ENCODE measurements at places on chromosomes 3 and 15.
A peak's percentile ranks its signal among the peaks of the same experiment; 100 is the strongest.

GRCh38 chr3:179446501-179446900 lies 4.8 kb downstream of the GNB4 start:
- H3K27ac ChIP-seq, result peak overlapping the region; percentile 28
- H3K4me1 ChIP-seq, result peaks cover 50% of the 10 kb centered on the region
- DNase-seq, result no peak
- H3K36me3 ChIP-seq, result peaks cover 10% of the 10 kb centered on the region

DNA sequence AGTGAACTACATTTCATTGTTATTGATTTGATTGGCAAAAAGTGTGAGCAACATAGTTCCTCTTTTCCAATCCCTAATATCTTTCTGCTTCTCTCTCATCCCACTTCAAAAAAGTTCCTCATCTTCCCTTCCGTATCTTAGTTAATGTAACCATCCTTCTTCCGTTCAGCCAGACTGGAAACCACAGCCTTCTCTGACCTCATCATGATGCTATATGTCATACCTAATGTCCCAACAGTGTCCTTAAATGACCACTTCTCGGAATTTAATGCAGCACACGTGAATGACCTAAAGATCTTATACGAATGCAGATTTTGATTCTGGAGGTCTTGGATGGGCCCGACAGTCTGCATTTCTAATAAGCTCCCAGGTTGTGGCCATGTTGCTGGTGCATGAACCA lies 320.3 kb upstream of the SATB1 start:
- no peak overlapping the region for H3K27ac ChIP-seq
- H3K36me3 ChIP-seq, result no peaks in the 10 kb centered on the region
- H3K4me3 ChIP-seq, result no peak overlapping the region
- peaks cover 30% of the 10 kb centered on the region for H3K4me1 ChIP-seq

- peaks cover 5% of the 10 kb centered on the region for H3K27me3 ChIP-seq
- H3K4me3 ChIP-seq, result no peak overlapping the region
- no peaks in the 10 kb centered on the region for H3K4me1 ChIP-seq
- no peak for DNase-seq
- no peak overlapping the region for H3K27ac ChIP-seq
Observed at GRCh38 chr3:161413127-161413854, 42.0 kb upstream of the SPTSSB start.

GRCh38 chr3:81916890-81917289 lies 155.4 kb upstream of the GBE1 start:
- H3K36me3 ChIP-seq, result no peaks in the 10 kb centered on the region
- H3K4me3 ChIP-seq, result no peak overlapping the region
- H3K4me1 ChIP-seq, result no peaks in the 10 kb centered on the region
- DNase-seq, result no peak

DNA sequence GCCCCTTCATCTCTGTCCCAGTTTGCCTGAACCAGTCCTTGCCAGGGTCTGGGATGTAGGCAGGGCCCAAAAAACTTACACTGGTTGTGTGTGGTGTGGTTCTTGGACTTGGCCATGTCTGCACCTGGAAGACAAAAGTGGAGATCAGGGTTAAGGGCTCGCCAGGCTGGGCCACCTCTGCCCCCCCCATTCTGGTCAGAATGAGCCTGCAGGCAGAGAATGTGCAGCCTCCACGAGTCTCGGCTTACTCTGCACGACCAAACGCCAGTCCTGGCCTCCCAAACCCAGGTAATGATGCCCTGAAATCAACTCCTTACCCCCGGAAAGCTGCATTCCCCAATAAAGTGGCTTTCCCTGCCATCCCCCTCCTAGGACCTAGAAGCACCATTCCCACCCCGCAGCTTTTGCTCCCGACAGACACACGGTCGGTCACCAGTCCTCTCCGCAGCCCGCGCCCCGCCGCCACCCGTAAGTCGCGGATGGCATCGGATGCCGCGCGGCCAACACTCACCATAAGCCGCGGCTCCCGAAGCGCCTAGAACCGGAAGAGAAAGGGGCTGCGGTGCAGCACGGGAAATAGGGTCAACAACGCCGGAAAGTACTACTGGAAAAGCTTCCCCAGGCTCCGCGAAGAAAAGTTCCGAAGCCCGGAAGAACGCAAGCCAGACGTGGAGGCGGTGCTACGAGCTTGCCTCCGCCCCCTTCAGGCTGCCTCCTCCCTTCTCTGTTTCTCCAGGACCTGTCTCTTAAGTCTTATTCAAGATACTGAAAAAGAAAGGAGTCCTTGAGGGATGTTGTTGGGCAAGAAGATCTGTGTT lies at the start of gene RPL29:
TSS of gene RPL29 (minus strand) at position 550 of the 818 bp plus-strand sequence. CDS start at position 116, 434 bp downstream.
- H3K4me3 ChIP-seq, result peak within 1 kb of the TSS; percentile 100
- no peaks in the 10 kb centered on the region for H3K27me3 ChIP-seq

- no peak overlapping the region for H3K4me3 ChIP-seq
- no peak for DNase-seq
- no peaks in the 10 kb centered on the region for H3K27me3 ChIP-seq
- no peak overlapping the region for H3K27ac ChIP-seq
Observed at GRCh38 chr15:45641374-45641781, 6.5 kb downstream of the SQOR start.

- no peaks in the 10 kb centered on the region for H3K36me3 ChIP-seq
- no peaks in the 10 kb centered on the region for H3K27me3 ChIP-seq
- H3K4me1 ChIP-seq, result no peaks in the 10 kb centered on the region
- DNase-seq, result no peak
- H3K4me3 ChIP-seq, result no peak overlapping the region
Observed at GRCh38 chr15:41125063-41125669, 9.1 kb upstream of the INO80 start.

- no peak for DNase-seq
- H3K27ac ChIP-seq, result peak overlapping the region; percentile 50
- no peak overlapping the region for H3K4me3 ChIP-seq
- no peaks in the 10 kb centered on the region for H3K27me3 ChIP-seq
- H3K4me1 ChIP-seq, result peaks cover 23% of the 10 kb centered on the region
Observed at GRCh38 chr3:152416808-152417580, 148.3 kb downstream of the MBNL1 start.

GRCh38 chr15:68792901-68793766 lies 27.6 kb downstream of the ANP32A start:
- H3K27ac ChIP-seq, result peak overlapping the region; percentile 99
- H3K27me3 ChIP-seq, result no peaks in the 10 kb centered on the region
- H3K4me3 ChIP-seq, result no peak overlapping the region
- no peak for DNase-seq

DNA sequence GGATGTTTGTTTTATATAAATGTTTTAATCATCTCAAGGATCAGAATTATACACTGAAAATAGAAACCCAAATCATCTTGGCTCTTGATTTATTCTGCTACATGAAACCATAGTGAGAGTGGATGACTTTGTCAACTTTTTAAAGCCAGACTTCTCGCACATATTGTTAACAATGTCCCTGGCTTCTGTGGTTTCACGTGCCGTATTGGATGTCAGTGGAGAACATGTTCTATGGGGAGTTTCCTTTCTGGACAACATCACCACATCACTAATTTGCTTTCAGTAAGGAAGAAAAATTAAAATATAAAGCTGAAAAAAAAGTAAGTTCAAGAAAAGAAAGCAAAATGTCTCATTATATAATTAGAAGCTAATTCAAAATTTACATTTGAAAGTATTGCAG lies 297.1 kb upstream of the MME start:
- no peak overlapping the region for H3K4me3 ChIP-seq
- no peaks in the 10 kb centered on the region for H3K27me3 ChIP-seq
- H3K36me3 ChIP-seq, result no peaks in the 10 kb centered on the region
- H3K27ac ChIP-seq, result no peak overlapping the region
- H3K4me1 ChIP-seq, result no peaks in the 10 kb centered on the region
- DNase-seq, result no peak

GRCh38 chr3:138360869-138361525 lies 12.6 kb downstream of the MRAS start:
- no peak for DNase-seq
- H3K27ac ChIP-seq, result no peak overlapping the region
- H3K4me1 ChIP-seq, result no peaks in the 10 kb centered on the region
- H3K27me3 ChIP-seq, result peaks cover 77% of the 10 kb centered on the region
- no peak overlapping the region for H3K4me3 ChIP-seq

GRCh38 chr3:31167666-31168065 lies 273.2 kb upstream of the GADL1 start:
- H3K4me1 ChIP-seq, result no peaks in the 10 kb centered on the region
- no peaks in the 10 kb centered on the region for H3K27me3 ChIP-seq
- H3K4me3 ChIP-seq, result no peak overlapping the region
- H3K27ac ChIP-seq, result no peak overlapping the region

- H3K36me3 ChIP-seq, result no peaks in the 10 kb centered on the region
- peak overlapping the region; percentile 68 for H3K27ac ChIP-seq
- no peak for DNase-seq
- no peaks in the 10 kb centered on the region for H3K27me3 ChIP-seq
- no peak overlapping the region for H3K4me3 ChIP-seq
- no peaks in the 10 kb centered on the region for H3K4me1 ChIP-seq
Observed at GRCh38 chr3:128709038-128709437, 16.9 kb upstream of the RAB7A start.

DNA sequence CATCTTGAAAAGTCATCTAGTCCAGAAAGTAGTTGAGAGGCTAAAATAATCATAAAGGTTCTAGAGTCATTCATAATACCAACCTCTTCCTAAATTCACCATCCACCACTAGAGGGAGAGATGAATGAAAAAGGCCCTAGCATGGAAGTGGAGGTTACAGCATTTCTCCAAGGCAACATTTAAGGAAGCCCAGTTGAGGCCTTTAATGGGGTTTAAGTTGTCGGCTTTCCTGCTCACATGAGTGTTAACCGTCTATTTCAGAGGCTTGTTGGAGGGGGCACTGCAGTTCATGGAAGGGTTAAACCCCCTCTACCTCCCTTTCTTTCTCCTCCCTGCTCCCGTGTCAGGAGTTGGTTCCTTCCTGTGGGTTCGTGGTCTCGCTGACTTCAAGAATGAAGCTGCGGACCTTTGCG lies 3.8 kb upstream of the SLCO3A1 start:
- no peak overlapping the region for H3K27ac ChIP-seq
- peaks cover 8% of the 10 kb centered on the region for H3K4me1 ChIP-seq
- H3K27me3 ChIP-seq, result peaks cover 79% of the 10 kb centered on the region
- H3K36me3 ChIP-seq, result peaks cover 17% of the 10 kb centered on the region
- H3K4me3 ChIP-seq, result no peak overlapping the region

GRCh38 chr15:51625236-51625635 lies 2.7 kb upstream of the DMXL2 start:
- H3K4me1 ChIP-seq, result peaks cover 20% of the 10 kb centered on the region
- H3K4me3 ChIP-seq, result no peak overlapping the region
- no peaks in the 10 kb centered on the region for H3K36me3 ChIP-seq
- DNase-seq, result no peak

DNA sequence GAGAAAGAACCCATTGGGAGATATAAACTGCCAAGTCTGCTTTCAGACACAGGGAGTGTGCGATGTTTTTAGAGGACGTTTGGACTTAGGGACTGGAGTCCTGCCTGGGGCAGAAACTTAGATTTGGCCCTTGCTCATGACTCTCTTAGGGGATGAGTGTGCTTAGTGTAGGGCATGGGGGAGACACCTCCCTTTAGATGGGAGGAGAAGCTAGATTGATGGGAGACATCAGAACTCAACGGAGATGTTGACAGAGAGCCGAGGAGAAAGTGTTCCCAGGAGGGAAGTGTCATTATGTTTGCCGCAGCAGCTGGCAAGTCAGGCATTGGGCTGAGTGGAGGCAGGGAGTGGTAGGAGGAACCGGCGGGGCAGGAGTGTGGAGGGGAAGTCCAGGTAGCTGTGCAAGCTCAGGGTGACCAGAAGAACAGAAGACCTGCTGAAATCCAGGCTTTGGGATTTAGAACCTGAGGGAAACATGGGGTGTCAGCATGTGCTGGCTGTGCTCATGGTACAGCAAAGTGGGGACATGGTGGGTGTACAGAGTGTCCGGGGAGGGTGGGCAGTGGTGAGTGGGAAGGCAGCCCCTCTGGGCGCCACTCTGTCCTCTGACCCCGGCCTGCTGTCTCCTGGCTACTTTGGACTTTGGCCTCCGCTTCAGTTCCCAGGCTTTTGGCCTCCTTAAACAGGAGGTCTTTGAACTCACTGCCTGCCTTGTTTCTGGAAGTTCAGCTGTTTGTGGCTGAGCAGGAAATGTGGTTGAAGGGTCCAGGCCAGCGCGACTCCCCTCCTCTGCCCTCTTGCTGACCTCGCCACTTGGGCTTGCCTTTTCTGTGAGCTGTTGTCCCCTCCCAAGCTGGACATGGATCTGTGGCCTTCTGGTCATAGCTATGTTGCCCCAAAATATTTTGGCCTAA lies 324.0 kb upstream of the LRRFIP2 start:
- no peak overlapping the region for H3K4me3 ChIP-seq
- H3K27me3 ChIP-seq, result peaks cover 29% of the 10 kb centered on the region
- H3K4me1 ChIP-seq, result no peaks in the 10 kb centered on the region
- DNase-seq, result no peak

All from naive B cell (primary cell).